ENCODE measurements at places on chromosomes 3 and 15.

GRCh38 chr15:75063338-75063737 is 39.9 kb downstream of the PPCDC start:
- no peak for DNase-seq

GRCh38 chr15:63156755-63157117 is 541 bp downstream of the RPS27L start:
- no peak for DNase-seq

DNA sequence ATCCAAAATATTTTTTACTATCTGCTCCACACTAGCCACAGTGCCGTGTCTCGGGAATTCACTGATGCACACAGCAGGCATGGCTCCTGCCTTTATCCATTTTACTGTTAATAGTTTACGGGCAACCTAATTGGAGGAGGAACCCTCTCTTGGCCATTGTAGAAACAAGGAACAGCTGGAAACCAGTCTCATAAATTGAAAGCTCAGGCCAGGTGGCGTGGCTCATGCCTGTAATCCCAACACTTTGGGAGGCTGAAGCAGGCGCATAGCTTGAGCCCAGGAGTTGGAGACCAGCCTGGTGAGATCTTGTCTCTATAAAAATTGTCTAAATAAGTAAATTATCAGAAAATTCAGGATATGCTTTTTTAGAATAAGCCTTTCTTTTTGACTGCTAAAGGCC is 39.0 kb downstream of the IL5RA start:
- DNase-seq = no peak

- DNase-seq = no peak
Observed at GRCh38 chr3:151155409-151156128, 47.4 kb downstream of the GPR171 start.

GRCh38 chr3:110544730-110545129 is 526.9 kb upstream of the NECTIN3 start:
- DNase-seq = no peak

- DNase-seq = no peak
Observed at GRCh38 chr3:53944028-53944427, 52.4 kb upstream of the SELENOK start.

Measured in NCI-H1417 treated with DMSO at 0.1 percent for 48 hours (cell line).